ENCODE measurements at places on chromosomes 4 and X. TPM values are rescaled to one million over a fixed set of nuclear protein-coding genes. Genes with fewer than 3 reads are reported as not detected.

- DNase-seq = no peak
These were observed 98.4 kb upstream of the GC start for GRCh38 chr4:71882113-71882841.

DNA sequence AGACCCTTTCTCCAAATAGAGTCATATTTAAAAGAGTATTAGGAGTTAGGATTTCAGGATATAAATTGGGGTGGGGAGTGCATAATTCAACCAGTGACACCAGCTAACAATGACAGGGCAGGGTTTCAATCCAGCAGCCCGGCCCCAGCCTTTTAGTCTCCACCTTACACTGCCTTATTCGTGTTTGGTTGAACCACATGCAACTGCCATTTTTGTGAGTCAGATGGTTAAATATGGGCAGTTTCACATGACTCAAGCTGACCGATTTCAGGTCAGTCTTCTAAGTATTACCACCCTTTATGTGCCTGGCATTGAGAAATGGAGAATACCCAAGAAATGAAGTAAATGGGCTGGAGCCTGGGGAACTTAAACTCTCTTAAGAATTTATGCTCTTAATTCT is 102.8 kb downstream of the STOX2 start:
- no peak for DNase-seq

Gene MAGEA11
- polyA plus RNA-seq = not detected

GRCh38 chrX:42247241-42247640 is 323.9 kb upstream of the CASK start:
- peak; percentile 4 for DNase-seq

DNA sequence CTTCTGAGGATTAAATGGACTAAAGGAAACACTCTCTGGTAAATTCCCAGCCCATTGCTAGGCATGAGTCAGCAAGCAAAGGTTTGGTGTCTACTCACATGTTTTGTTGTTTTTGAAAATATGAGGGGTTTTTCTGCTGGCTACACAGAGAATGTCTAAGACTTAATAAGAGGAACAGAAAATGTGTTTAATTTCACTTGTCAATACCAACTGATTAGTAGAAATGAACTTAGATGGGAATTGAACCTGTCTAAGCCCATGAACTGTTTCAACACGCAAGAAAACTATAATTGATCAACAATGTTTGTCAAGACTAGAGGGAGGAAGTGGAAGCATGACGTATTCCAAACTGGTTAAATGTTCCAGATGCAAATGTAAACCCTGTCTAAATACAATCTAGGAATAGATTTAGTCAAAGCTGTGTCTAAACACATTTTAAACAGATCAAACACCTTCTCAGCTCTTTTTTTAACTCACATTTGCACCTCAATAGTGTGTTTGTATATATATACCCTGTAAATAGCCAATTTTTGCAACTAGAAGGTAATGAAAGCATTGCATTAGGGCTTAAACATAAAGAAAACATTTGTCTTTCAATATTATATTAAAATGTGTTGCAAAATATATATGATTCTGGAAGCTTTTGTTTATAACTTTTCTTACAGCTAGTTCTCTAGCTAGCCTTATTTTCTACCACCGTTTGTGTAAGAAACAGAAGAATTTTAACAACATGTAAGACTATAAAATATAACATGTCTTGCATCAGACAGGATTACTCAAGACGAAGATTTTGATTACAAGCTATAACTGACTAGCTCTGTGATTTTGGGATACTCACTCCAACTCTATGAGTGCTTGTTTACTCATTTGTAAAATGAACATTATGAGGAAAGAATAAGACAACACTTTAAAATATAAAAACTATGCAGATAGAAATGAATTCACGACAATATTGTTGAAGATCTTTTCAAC is 607.8 kb downstream of the FSTL5 start:
- DNase-seq = no peak

Gene CSAG2
- not detected for polyA plus RNA-seq

DNA sequence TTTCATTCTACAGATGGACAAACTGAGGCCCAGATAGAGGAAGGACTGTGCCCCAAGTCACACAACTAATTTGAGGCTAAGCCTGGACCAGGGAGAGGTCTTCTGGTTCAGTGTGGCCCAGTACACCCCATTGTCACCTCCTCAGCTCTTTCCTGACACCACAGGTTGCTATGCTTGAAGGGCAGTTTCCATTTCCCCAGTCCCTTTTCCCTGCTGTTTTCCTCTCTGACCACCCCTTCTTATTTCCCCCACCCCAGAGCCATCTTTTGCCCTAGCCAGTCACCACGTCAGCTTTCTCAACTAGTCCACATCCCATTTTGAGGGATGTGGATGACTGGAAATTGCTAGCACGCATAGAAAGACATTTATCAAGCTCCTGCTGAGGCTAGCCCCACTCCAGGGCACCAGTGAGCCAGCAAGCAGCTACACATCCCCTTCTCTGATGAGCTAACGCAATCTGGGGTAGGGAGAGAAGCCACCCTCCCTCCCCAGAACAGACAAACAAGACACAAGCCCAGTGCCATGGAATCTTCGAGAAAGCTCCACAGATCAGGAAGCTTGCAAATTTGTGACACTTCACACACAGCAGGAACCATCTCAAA is 1.3 kb downstream of the GABRE start:
- DNase-seq = no peak

GRCh38 chr4:128571747-128572146 is 237.8 kb upstream of the JADE1 start:
- DNase-seq = peak; percentile 35

DNA sequence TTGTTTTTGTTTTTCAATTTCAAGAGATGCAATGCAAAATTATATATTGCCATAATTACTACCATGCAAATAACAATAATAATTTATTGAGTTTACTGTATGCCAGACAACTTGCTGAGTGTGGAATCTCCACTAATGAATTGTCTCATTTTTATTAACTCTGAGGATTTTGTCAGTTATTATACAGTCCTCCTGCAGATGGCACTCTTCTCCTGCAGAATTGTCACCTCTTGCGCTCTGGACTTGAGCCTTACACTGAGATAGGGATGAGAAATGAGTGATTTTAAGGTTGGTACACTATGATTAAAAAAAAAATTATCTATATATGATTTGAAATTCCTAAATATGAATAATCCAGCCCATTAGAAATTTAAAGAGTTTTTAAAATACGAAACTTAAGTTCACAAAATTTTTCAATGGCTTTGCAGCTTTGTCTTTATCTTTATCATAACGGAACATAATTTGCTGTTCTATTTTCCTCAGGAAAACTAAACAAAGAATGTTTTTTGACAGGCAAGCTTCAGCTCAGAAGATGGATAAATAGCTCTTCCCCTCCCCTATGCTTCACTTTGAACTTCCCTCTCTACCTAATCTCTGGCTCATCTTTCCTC is 12.7 kb upstream of the PAQR3 start:
- DNase-seq = peak; percentile 75

GRCh38 chrX:2767631-2768455 is 16.0 kb downstream of the XG start:
- DNase-seq = no peak

Gene FAM241A
- 1.9 TPM for polyA plus RNA-seq

DNA sequence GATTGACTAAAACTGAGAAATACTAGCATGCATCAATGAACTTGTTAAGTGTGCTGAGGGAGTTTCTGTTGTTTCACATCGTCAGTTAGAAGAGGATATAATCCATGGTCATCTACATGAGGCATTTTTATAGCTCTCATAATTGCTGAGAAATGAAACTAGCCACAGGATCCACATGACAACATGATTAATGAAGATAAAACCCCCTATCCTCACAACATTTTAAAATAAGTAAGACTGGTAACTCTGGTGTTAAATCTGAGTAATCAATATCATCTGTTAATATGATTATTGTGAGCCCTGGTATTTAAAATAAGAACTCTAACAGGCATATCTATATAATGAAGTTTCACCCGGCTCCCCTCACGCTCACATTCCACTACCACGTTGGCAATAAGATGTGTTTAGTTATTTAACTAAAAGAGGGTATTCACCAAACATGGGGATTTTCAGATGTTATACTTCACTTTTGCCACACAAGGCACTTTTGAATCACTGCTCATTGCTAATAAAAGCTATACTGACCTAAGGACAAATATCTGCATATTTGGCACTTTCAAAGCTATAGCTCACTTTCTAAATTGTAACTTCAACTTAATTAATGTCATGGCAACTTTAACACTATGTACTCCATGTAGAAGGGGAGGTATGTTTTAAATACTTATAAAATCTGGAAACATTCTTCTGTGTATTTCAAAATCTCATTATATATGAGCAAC is 6.7 kb downstream of the UNC5C start:
- no peak for DNase-seq

- no peak for DNase-seq
These were observed 4.2 kb downstream of the SLC49A3 start for GRCh38 chr4:684623-685327.

DNA sequence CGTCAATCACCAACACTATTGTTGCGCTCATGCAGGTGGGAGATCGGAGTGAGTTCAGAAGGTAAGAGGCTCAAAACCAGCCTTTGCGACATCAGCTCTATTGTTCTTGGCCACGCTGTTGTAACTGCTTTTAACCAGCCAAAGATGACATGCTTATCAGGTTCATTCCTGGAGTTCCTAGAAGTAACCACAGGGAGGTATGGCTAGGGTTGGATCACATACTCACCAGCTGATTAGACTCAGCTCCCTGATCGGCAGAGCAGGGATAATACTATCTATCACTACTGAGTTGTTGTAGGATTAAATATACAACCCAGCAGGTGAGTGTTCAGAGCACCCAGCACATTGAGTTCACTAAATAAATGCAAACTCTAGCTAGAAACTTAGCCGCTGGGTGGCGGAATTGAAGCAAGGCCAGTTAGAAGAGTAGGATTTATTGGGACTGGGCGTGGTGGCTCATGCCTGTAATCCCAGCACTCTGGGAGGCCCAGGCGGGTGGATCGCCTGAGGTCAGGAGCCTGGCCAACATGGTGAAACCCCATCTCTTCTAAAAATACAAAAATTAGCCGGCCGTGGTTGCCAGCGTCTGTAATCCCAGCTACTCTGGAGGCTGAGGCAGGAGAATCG is 12.4 kb downstream of the SLC34A2 start:
- no peak for DNase-seq

DNA sequence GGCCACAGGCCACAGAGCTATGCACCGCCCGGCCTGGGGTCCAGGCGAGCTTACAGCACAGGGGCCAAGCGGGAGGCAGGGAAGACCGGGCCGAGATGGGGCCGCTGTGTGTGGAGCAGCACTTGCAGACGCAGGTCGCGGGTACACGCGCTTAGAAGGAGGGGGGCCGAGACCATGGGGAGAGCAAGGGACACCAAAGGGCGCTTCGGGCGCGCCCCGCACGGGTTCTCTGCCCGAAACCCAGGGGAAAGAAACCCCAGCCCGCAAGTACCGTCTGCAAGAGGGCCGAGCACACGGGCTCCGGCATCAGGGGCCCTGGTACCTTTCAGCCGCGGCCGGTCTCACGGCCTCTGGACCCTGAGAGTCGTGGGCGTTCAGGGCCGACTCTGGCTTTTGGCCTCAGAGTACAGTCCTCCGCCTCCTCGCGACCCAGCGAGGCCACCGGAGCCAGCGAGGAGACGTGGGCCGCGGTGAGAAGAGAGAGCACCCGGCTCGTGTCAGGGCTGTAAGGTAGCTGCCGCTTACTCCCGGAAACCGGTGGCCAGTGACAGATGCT is 342 bp downstream of the EOLA2 start:
- DNase-seq = peak; percentile 74

DNA sequence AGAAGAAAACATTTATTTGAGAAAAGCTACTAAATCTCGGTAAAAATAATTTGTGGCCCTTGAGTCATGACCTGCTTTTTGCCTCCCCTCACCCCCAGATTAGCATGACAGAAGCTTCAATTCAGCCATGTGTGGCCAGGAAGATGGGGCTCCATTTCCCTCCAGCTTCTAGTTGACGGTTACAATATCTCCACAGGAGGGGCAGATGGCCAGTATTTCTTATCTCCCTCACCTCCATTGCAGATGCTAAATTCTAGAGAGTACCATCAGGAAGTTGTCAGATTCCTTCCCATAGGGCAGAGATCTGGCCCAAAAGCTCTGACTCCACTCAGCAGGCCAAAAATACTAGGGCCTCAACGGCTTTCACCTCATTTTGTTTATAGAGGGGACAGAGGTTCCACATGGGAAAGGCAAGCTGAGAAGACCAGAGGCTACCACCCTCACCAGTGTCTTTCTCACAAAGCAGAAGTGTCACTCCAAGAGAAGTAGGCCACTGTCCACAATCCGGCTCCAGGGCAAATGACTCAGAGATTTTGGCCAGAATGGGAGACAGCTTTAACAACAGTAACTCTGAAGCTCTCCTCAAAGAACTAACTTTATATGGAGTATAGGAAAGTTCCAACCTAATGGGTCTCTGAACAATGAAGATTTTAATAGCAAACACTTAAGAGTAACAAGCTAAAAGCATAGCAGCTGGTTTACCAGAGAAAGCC is 108.3 kb downstream of the TBC1D19 start:
- DNase-seq = no peak

Gene SAGE1
- polyA plus RNA-seq = not detected

DNA sequence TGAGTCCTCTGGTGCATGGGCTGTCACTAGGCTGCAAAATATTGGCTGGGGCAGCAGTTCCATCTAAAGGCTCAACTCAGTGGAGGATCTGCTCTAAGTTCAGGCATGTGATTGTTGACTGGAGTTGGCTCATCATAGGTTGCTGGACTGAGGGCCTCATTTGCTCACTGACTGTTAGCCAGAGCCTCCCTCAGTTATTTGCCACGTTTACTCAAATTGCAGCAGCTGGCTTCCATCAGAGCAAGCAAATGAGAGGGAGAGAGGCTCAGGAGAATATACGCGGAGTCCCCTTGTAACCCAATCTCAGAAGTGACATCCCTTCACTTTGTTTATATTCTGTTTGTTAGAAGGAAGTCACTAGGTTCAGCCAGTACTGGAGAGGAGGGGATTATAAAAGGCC is 54.1 kb downstream of the BMP3 start:
- no peak for DNase-seq

DNA sequence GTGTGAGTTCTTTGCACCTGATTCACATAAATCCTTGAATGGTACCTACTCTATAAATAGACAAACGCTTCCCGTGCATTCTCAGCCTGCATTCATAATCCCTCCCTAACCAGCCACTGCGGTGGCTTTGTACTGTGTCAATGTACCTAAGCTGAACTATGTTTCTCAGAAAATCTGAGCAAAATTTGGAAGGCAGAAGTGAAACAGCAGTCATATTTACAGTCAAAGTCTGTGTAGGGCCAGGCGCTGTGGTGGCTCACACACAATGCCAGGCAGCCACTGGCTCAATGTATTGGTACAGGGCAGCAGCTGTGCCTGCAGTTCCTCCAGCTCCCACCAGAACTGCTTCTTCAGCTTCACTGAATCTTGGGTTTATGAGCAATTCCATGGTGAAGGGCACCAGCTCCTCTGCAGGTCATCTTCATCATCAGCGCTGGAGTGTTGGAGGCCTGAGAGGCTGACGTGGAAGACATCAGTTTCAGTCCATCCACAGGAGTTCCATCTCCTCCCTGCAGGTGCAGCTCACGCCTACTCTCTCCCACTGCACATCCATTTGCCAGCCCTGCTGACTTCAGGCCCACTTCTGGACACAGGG is 32.3 kb upstream of the IRF2 start:
- DNase-seq = peak; percentile 24

- no peak for DNase-seq
These were observed 121.1 kb downstream of the SPATA18 start for GRCh38 chr4:52172166-52172565.
